HTR-8/SVneo (cell line): ENCODE measurements at places on chromosomes 6 and 20.

DNA sequence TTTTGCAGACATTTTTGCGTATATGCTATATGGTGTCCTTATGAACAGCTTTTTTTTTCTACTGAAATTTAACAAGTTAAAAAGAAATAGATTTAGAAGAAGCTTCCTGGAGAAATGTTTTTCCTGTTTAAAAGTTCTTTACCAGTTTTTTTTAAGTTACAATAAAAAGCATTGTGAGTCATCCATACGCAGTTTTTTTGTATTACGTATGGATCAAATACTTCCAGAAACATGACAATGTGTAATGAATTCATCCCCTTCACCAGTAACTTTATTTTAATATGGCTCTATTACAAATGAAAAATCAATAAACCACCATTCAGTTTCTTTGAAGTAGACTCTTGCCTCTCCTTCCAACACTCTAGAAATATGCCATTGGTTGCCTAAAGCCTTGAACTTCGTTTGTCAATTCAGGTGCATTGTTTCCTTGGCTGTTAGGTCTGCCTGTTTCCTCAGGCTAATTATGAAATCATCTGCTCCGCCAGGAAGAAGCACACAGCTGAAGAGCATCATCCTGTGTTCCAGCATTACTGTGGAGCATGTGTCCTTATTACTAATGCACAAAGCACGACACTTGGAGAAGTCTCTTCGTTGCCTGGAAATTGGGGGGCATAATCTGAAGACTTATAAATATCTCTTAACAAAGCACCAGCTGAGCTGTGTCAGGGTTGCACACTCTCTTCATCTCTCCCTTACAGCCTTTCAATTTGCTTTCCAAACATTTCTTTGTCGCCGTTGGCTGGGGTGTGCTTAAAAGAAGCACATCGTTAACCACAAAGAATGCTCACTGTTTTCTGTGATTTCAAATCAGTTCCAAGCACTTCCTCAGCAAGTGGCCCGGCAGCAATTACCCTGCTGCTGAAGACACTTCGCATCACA is 9.6 kb downstream of the MOXD1 start:
- peak; percentile 44 for DNase-seq

DNA sequence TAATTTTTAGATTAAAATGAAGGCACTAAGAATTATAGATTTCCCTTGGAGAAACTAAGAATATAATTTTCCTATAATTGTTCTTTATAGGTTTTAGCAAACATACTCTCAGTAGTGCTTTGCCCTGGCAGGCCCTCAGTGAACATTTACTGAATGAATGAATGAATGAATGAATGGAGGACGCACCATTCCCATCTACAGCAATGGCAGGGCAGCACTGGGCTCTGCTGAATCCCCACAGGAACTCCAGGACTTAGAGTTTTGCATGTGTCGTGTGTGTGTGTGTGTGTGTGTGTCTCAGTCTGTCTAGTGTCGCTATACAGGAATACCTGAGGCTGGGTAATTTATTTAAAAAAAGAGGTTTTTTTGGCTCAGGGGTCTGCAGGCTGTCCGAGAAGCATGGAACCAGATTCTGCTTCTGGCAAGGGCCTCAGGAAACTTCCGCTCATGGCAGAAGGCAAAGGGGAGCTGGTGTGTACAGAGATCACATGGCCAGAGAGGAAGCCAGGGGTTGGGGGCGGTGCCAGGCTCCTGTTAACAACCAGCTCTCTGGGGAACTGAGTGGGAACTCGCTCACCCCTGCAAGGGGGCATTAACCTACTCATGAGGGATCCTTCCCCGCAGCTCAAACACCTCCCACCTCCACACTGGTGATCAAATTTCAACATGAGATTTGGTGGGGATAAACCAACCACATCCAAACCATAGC is 20.1 kb downstream of the RNASET2 start:
- no peak for DNase-seq

GRCh38 chr6:25371037-25371347 is 91.8 kb downstream of the CARMIL1 start:
- no peak for DNase-seq

- DNase-seq, result no peak
Measured at GRCh38 chr20:30811885-30812671, 445.4 kb upstream of the DEFB115 start.

- DNase-seq, result no peak
Measured at GRCh38 chr20:46257887-46258286, 50.4 kb downstream of the CDH22 start.

DNA sequence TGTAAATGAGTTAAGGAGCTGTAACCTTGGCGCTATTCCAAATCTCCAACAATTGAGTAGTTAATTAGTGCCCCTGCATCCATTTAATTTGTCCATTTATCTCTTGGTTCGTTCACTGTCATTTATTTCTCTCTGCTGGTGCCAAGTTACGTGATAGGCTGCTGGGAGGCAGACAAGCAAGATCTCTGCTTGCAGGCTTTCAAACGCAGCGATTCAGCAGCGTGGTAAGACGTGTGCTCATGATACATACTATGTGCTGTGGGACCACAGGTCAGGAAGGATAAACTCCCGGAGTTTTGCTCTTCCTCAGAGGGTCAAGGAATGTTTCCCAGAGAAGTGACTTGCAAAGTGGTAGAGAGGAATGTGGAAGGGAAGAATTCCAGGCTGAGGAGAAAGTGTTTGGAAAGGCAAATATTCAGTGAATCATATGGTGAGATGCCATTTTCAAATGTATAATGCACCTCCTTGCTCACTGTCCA is 46.4 kb downstream of the UTRN start:
- no peak for DNase-seq

GRCh38 chr20:42530855-42531448 is 658.8 kb downstream of the PTPRT start:
- DNase-seq, result peak; percentile 30

DNA sequence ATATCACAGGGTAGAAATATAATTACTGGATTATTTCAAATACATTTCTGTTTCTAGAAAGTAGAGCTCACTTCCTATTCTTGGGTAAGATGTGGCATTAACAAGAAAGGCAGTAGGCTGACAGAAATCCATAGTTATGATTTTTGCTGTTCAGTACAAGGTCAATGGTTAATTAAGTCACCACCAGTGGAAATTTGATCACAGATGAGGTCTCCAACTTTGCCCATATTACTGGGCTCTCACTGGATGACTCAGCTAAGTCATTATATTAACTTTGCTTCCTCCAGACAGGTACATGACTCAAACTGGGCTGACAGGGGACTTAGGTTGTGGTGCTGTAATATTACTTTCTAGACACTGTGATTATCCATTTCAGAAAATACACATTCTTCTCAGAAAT is 212.4 kb downstream of the GRIK2 start:
- no peak for DNase-seq

DNA sequence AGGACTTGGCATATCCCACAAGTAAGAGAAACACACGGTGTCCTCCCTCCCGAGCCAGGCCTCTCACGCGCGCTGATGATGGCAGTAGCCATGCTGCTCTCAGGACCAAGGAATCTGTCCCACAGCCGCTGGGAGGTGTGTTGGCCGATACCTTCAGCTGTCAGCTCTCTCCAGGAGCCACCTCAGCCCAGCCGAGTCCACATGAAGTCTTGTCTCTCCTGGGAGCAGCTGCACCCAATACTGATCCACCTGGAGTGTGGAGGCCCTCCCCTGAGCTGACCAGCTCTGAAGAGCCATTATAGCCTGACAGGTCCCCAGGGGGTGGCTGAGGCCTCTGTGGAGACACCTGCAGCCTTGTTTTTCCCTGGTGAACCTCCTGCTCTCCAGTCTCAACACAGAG is 23.8 kb upstream of the NXT1 start:
- no peak for DNase-seq

- no peak for DNase-seq
Measured at GRCh38 chr6:161139304-161139765, 134.5 kb downstream of the AGPAT4 start.

DNA sequence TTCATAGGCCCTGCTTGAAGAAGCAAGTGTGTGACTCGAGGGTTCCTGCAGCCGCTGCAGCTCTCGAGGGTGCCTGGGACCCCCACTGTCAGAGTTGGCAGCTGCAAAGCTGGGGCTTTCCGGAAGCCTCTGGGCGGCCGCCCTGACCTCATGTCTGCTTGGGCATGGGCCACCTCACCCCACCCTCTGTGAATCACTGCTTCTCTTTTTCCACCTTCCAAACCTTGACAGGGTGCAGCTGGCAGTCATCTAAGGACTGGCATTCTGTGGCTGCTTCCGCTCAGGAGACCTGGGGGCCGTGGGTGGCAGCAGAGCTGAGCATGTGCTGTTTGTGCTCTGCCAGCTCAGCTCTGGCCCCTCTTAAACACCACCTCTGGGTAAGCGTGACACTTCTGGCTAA is 32.0 kb downstream of the ERMARD start:
- no peak for DNase-seq

DNA sequence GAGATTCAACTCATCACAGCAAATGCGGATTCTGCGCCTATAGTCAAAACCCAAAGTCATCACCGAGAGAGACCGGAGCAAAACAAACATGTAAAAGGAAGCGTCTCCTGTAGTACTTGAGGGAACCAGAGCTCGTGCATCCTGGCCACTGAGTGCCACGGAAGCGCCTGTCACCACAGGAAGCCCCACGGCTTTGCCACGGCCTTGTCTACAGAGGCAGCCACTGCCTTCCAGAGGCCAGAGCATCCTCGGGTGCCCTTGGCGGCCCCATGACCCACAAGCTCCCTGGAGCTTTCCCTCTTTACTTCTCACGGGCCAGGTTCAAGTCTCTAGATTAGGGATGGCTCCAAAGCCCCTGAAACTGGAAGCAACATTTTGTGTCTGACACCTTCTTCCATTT is 7.5 kb downstream of the TCFL5 start:
- DNase-seq, result no peak

- DNase-seq, result no peak
Measured at GRCh38 chr20:23928788-23929187, 49.2 kb upstream of the CST5 start.

DNA sequence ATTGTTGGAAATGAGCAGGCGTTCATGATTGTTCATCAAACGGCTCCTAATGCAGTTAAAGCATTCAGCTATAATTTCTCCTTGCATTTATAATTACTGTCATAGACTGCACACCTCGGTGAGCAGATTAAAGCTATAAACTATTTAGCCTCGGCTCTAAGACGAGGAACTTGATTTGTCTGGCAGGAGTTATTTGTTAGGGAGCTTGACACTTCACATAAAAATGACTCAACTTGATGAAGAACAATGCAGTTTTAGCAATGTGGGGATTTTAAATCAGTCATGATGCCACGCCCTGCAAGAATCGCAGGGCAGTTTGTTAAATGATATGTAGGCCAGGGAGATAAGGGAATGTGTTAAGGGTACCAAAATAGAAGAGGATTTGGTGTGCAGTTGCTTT is 290.2 kb downstream of the TSHZ2 start:
- DNase-seq, result no peak

DNA sequence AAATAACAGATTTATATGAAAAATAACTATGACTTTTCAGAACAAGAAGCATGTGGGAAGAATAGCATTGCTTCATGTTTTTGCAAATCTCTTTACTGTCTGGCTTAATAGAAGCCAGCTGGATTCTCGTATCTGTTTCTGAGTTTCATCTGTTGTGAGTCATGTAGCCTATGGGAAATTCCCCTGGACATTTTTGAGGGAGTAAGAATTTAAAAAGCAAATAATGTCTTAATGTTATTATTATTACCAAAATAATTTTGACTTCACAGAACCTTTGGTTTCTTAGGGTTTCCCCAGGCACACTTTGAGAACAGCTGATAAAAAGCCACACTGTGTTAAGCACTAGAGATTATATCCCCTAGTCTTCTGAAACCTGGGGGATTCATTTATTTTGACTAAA is 75.8 kb downstream of the SYCP2L start:
- peak; percentile 29 for DNase-seq

GRCh38 chr20:10447028-10447427 is 11.9 kb downstream of the SLX4IP start:
- peak; percentile 79 for DNase-seq

GRCh38 chr6:29510746-29511300 is 23.1 kb upstream of the MAS1L start:
- DNase-seq, result no peak

DNA sequence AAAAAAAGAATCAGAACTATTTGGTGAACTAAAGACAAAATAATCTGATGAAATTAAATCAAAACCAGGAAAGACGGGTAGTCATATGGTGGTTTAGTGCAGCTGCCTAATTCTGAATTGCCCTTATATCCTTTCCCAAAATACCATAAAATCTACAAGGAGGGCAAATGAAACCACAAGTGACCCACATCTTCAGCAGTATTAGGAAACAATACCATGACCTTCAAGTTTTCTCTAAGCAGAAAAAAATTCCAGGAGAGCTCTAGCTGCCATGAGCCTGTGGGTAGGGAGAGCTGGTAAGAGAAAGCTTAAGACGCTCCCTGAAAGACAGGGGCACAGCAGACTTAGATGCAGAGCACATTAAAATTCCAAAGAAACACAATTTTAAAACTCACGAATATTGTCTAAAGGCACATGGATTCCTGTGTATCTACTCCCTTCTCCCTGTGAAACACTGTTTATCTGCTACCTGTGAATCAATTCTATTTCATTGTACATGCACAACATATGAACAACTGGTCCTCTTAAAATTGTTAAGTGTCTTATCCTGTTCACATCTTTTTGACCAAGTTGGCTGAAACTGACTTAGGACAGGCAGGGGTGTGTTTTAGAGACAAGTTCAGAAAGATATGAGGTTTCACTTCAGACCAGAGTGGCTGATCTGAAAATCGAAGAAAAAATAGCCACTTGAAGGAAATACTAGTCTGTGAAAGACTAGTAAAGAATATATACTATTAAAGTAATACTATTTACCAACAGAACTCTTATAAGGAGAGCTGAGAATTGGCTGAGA is 153.6 kb upstream of the SHLD1 start:
- no peak for DNase-seq

DNA sequence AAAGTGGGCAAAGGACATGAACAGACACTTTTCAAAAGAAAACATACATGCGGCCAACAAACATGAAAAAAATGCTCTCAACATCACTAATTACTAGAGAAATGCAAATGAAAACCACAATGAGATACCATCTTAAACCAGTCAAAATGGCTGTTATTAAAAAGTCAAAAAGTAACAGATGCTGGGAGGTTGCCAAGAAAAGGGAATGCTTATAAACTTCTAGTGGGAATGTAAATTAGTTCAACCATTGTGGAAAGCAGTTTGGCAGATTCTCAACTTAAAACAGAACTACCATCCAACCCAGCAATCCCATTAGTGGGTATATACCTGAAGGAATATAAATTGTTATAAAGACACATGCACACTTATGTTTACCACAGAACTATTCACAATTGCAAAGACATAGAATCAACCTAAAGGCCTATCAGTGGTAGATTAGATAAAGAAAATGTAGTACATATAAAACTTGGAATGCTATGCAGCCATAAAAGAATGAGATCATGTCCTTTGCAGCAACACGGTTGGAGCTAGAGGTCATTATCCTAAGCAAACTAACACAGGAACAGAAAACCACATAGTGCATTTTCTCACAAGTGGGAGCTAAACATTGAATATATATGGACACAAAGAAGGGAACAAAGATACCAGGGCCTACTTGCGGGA is 16.3 kb downstream of the CENPQ start:
- no peak for DNase-seq

GRCh38 chr20:63305393-63305792 is 12.4 kb downstream of the COL20A1 start:
- DNase-seq, result no peak

- peak; percentile 90 for DNase-seq
Measured at GRCh38 chr20:50335105-50335504, 144.5 kb downstream of the CEBPB start.

GRCh38 chr6:100449239-100449691 is 15.5 kb downstream of the SIM1 start:
- no peak for DNase-seq
